ENCODE measurements at places on chromosomes 11 and 22.
A peak's percentile ranks its signal among the peaks of the same experiment; 100 is the strongest.

- DNase-seq = no peak
Observed at GRCh38 chr11:93198215-93198845, 539 bp upstream of the SLC36A4 start.

DNA sequence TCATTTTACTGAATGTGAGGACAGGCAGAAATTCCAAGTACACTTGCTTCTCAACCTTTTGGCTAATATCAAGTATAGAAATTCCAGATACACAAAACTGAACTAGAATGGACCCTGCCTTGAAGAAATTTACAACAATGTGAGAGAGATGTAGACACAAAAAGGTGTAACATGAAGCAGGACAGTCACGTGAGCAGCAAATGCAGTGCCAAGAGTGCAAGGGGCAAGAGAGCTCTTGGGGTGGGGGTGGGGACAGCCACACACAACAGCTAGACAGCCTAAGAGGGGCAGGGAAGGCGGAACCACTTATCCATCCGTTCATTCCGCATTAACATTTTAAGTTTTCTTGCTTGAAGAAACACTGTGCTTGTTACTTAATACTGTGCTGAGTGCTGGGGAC is 28.9 kb downstream of the PLEKHA7 start:
- no peak for DNase-seq

- DNase-seq = no peak
Observed at GRCh38 chr11:123652599-123652998, 1.8 kb downstream of the SCN3B start.

- DNase-seq = no peak
Observed at GRCh38 chr11:14784230-14784629, 107.8 kb downstream of the CYP2R1 start.

DNA sequence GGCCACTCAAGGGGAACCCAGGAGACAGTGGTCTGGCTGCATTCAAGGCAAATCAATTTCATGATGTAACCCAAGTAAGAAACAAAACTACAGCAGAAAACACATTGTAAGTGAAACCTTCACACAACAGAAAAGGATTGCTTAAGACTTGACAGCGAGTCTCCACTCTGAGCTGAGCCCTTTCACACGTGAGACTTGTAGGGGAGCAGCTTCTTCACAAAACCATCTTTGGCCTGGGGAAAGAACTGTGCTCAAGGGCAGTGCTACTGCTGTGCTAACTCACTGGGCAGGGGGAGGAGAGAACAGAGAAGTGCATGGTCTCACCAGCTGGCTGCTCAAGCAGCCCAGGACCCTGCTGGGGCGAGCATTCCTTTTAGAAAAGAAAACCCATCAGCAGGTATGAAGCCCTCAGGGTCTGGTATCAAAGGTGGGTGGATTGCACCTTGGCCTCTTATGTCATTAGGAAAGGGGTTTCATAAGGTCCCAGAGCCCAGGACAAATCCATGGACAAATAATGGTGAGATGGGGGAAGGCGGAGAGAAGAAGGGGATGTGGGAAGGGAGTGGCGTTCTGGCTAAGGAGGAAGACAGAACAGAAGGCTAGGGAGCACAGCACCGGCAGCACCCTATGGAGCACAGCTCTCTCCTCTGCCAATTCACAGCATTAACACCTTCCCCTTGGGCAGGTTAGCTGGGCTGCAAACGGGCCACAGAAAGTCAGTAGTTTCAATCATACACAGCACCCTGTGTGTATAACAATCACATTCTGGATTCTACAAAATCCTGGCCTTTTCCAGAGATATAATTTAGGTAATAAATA is 20.6 kb upstream of the RAPSN start:
- no peak for DNase-seq

GRCh38 chr11:4375431-4376140 is 7.4 kb upstream of the OR52B4 start:
- no peak for DNase-seq

DNA sequence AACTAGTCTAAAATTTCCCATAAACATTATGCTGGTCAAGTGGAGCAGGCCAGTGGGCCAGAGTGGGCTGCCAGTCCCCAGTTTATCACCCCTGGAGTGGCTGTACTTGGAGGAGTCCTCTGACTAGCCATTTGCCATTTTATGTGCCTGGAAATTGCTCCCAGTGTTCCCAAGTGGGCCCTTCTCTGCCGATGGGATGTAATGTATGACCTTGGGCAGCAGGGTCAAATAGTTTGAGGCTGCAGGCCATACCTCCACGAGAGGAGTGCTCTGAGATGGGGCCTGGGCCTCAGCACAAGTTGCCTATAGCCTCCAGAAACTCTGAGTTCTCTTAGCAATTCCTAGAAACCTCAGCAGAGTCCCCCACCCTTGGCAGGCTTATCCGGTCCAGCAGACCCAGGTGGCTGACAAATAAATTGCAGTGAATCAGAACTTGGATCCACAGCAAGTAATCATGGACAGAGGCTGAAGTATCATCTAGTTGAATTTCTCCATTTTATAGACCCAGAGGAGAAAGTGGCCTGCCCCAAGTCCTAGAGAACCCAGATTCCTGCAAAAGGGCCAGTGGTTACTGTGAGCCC is 17.8 kb upstream of the PATZ1 start:
- DNase-seq = no peak

- no peak for DNase-seq
Observed at GRCh38 chr11:69899957-69900821, 81.0 kb upstream of the FGF3 start.

DNA sequence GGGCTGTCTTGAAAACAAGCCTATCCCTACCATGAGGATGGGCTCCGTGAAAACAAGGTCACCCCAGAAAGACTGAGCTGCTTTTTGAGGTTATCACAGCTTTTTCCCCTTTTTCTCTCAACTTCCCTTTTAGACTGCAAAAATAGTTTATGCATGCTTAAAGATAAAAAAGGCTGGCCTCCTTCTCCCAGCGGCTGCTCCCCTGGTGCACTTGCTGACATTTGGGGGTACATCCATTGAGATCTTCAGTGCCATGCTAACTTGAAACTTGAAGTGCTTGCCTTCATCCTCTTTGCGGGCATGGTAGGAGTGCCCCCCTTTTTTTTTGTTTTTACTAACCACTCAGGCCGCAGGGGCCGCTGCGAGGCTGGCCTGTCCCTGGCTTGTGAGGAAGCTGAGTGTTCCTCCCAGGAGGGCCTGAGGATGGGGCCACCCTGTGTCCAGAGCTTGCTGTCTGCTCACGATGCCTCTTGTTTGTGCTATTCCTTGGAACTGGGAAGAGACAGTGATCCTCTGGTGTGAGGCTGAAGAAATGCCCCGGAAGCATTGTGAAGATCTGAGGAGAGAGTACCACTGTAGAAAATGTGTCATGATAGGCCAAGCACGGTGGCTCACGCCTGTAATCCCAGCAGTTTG is 2.2 kb downstream of the TANGO2 start:
- DNase-seq = no peak

GRCh38 chr22:26401726-26402125 is 27.3 kb upstream of the ASPHD2 start:
- no peak for DNase-seq

GRCh38 chr11:43576803-43577521 is 103.6 kb upstream of the HSD17B12 start:
- DNase-seq = no peak

- no peak for DNase-seq
Observed at GRCh38 chr11:92941676-92942571, 27.5 kb upstream of the MTNR1B start.

DNA sequence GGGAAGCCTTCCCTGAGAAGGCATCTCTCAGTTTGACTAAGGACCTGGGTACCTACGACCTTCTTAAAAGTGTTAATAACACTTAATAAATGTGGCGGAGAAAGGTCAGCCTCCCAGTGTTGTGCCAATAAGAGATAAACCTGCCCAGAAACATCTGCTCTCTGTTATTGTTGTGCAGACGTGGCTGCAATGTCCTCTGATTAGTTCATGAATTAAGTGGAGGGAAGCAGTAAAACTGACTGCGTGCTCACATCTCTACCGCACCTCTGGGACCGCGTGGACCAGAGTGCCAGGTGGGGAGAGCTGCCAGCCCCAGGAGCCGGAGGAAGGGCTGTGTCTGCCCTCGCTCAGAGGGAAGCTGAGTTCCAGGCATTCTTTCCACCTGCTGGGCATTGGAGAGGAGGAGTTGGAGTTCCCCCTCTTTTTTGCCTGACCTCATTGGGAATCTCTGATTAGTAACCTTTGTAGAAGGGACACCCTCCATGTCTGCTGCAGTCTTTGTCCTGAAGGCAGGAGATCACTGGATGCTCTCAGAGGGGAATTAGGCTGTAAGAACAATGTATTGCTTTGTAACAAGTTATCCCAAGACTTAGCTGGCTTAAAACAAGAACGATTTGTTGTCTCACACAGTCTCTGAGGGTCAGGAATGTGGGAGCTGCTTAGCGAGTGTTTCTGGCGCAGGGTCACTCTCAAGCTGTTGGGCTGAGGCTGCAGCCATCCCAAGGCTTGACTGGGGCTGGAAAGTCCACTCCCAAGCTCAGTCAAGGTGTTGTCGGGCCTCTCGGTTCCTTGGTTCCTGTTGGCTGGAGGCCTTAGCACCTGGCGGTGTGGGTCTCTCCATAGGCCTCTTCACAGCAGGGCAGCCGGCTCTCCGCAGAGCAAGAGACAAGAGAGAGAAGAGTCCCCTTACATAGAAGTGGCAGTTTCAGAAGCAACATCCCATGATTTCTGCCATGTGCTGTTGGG is 247.6 kb upstream of the TBCEL start:
- no peak for DNase-seq

DNA sequence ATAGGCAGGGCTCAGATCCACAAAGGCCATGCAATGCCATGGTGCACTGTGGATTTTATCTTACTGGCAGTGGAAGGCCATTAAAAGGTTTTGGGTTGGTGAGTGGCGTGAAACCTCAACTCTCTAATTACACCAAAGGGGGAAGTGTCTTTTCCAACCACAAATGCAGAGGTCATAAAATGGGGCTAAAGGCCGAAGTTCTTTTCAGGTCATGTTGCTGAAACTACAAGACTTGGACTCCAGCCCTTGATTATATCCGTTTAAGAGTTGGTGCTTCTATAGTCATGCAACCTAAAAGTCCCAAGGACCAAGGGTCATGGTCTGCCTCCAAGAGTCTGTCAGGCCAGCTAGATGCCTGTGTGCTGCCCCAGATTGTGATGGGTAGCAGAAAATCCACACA is 434.3 kb downstream of the RAB38 start:
- DNase-seq = no peak

GRCh38 chr11:117807482-117808327 is 10.7 kb upstream of the DSCAML1 start:
- no peak for DNase-seq

DNA sequence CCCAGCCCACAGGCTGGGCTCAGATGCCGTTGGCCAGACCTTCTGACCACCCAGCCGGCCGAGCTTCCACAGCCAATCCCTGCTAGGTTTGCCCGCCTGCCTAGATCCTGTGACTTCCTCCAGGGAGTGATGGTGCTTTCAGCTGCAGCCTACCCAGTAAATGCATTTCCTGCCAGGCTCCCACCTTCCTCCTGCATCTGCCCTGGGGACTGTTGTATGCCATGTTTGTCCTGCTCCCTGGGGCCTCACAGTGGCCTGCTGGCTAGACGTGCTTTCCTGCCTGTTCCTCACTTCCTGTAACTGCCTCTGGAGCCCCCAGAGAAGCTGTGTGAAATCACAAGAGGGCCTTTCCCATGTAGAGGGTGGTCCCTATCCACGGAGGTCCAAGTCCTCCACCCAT is 86.2 kb downstream of the GALNT18 start:
- no peak for DNase-seq

DNA sequence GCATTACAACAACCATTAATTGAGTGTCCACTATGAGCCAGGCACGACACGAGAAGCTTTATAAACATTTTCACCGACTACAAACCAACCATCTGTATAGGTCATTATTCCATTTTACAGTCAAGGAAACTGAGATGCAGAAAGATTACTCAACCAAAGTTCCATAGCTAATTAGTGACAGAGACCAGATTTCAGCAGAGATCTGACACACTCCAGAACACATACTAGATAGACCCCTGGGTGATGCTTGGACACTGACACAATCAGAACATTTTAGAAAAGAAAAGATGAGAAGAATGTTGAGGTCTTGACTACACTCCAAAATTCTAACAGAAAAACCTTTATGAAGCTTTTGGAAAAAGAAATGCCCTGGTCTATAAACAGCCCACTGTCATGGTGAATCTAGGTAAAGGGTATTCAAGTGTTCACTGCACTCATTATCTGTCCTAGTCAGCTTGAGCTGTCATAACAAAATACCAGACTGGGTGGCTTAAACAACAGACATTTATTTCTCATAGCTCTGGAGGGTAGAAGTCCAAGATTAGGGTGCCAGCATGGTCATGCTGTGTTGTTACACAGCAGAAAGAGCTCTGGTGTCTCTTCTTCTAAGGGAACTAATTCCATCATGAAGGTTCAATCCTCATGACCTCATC is 89.0 kb downstream of the RELT start:
- DNase-seq = no peak

DNA sequence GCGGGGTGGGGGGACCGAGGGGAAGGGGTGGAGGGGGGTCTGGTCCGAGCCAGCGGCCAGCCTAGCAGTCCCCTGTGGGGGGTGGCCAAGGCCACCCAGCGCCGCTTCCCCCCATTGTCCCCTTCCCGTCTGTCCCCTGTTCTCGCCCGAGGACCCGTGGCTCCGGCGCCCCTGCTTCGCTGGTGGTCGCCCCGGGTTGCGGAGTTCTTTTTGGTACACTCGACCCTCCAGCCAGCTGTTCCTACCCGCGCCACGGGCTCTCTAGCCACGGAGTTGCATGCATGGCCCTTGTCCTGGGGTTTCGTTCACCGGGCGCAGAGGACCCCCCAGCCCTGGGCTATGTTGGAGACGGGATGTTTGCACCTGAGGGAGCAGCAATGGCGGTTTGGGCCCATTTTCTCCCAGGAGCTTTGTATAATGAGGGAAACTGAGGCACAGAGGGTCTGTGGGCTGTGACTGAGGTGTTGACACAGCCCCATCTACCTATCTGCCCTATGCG is 489 bp downstream of the RNF214 start:
- no peak for DNase-seq

GRCh38 chr22:31719850-31720471 is 30.0 kb downstream of the PRR14L start:
- DNase-seq = no peak

DNA sequence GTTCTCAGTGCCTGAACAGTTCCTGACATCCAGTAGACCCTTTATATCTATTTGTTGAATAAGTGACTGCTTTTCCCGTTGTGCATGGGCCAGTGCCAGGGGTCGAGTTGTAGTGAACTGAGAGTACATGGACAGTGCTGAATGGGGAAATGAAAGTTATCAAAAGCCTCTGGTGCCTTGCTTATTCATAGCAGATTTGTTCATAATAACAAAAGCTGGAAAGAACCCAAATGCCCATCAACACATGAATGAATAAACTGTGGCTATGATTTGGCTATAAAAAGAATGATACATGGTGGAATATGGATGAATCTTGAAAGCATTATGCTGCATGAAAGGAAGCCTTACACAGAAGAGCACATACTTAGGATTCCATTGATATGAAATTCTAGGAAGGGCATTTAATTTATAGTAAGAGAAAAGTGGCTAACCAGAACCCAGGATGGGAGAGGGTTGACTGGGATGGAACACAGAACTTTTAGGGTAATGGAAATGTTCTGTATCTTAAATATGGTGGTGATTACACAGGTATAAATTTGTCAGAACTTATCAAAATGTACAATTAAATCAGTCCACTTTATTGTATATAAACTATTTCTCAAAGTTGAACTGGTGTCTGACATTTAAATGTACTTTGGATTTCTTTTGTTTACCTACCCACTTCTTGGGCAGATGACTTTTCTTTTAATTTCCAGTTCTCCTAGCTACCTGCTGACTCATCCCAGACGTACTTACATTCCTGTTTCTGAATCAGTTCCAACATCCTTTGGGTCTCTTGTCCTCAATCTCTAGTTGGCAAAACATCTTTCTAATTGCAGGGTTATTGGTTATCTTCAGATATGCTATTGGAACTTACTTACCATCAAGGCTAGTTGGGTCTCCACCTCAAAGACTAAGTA is 42.8 kb downstream of the PACS1 start:
- peak; percentile 87 for DNase-seq
